Activated T-cell treated with anti-CD3 and anti-CD28 coated beads, Interleukin-2, amount 50 U/mL, for 72 hours (primary cell): ENCODE measurements at places on chromosomes 13 and 19. TPM values are rescaled to one million over a fixed set of nuclear protein-coding genes. Genes with fewer than 3 reads are reported as not detected.

UBE2L5 gene
- total RNA-seq = not detected

TMEM147 gene
- total RNA-seq = 79.0 TPM

FZR1 gene
- total RNA-seq = 66.2 TPM

- no peak for DNase-seq
- peaks cover 17% of the 10 kb centered on the region for H3K4me1 ChIP-seq
- H3K27ac ChIP-seq = no peak overlapping the region
- peaks cover 26% of the 10 kb centered on the region for H3K27me3 ChIP-seq
These were observed 235.1 kb downstream of the DLEU7 start for GRCh38 chr13:50608370-50608769.
